Activated T-helper 1 cell treated with anti-CD3 and anti-CD28 coated beads, Interleukin-12 subunit alpha, Interleukin-12 subunit beta, Interleukin-2, Interleukin-4 antibody, amounts not matched to agents 30 ng/mL and 10 ng/mL and 1 ng/mL, durations not matched to agents 14 hours and 24 hours and 36 hours (primary cell): ENCODE measurements at places on chromosomes 12 and 14. TPM values are rescaled to one million over a fixed set of nuclear protein-coding genes. Genes with fewer than 3 reads are reported as not detected.

Gene AVPR1A
- total RNA-seq, result not detected in 2 replicates

Gene CAMKK2
- total RNA-seq, result 38.1 and 41.0 TPM in 2 replicates

Gene SIX1
- total RNA-seq, result 0.39 and 0.41 TPM in 2 replicates

Gene CYP46A1
- total RNA-seq, result 0.27 TPM in 1 of 2 replicates, not detected in the other

Gene LAG3
- 268 and 275 TPM in 2 replicates for total RNA-seq

Gene TCL1B
- not detected in 2 replicates for total RNA-seq

Gene DLGAP5
- total RNA-seq, result 22.4 and 26.4 TPM in 2 replicates
